ENCODE measurements at places on chromosomes 16 and 17.

DNA sequence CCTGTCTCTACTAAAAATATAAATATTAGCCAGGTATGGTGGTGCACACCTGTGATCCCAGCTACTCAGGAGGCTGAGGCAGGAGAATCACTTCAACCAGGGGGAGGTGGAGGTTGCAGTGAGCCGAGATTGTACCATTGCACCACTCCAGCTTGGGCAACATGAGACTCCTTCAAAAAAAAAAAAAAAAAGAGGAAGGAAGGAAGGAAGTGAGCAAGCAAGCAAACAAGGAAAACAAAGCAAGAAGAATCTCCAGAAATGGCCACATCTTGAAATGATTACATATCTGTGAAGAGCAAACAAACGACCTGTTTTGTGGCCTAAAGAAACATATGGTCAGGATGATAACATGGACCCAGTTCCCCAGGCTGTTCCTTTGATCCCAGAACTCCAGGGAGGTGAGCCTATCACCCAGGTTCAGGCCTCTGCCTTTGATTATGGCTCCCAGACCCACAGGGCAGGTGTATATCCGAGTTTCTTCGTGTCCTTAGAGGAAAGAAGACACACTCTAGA is 8.9 kb downstream of the ACOX1 start:
- no peaks in the 10 kb centered on the region for H3K27me3 ChIP-seq
- no peak for DNase-seq
- H3K36me3 ChIP-seq, result no peaks in the 10 kb centered on the region
- no peak overlapping the region for H3K4me3 ChIP-seq

- peaks cover 23% of the 10 kb centered on the region for H3K4me1 ChIP-seq
- H3K4me3 ChIP-seq, result peak within 1 kb of the TSS; percentile 58
- H3K27ac ChIP-seq, result no peak within 1 kb of the TSS
Observed at GRCh38 chr16:58499615-58500351, at the start of gene NDRG4. Gene NDRG4 (plus strand): TSS chr16:58500143. CDS start chr16:58500249, 106 bp downstream.

GRCh38 chr16:24729951-24730815 is 732 bp downstream of the TNRC6A start:
- DNase-seq, result peak; percentile 27
- H3K4me3 ChIP-seq, result peak overlapping the region; percentile 94
- no peaks in the 10 kb centered on the region for H3K27me3 ChIP-seq
- H3K27ac ChIP-seq, result peak overlapping the region; percentile 95

DNA sequence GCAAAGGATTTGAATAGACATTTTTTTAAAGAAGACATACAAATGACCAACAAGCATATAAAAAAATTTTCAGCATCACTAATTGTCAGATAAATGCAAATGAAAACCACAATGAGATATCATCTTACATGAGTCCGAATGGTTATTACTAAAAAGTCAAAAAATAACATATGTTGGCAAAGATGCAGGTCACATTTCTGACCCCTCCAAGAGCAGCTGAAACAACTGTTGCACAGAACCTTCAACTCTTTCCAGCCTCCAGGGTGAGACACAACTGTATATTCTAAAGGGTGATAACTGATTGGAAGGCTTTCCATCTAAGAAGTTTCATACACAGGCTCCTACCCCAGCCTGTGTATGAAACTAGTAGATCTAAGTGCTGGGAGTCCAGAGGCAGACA is 51.9 kb downstream of the SLFN5 start:
- no peaks in the 10 kb centered on the region for H3K27me3 ChIP-seq
- peaks cover 5% of the 10 kb centered on the region for H3K4me1 ChIP-seq
- H3K4me3 ChIP-seq, result no peak overlapping the region

GRCh38 chr17:9271989-9272388 is 250.7 kb downstream of the NTN1 start:
- H3K27me3 ChIP-seq, result no peaks in the 10 kb centered on the region
- no peak overlapping the region for H3K4me3 ChIP-seq
- H3K27ac ChIP-seq, result no peak overlapping the region
- no peaks in the 10 kb centered on the region for H3K36me3 ChIP-seq
- H3K4me1 ChIP-seq, result no peaks in the 10 kb centered on the region
- no peak for DNase-seq

All from CD8-positive, alpha-beta memory T cell (primary cell).